Stimulated activated CD8-positive, alpha-beta memory T cell treated with anti-CD3 and anti-CD28 coated beads, Interleukin-4, amount 100 ng/mL, for 1 hour (primary cell): ENCODE measurements at places on chromosomes 7 and 10.

DNA sequence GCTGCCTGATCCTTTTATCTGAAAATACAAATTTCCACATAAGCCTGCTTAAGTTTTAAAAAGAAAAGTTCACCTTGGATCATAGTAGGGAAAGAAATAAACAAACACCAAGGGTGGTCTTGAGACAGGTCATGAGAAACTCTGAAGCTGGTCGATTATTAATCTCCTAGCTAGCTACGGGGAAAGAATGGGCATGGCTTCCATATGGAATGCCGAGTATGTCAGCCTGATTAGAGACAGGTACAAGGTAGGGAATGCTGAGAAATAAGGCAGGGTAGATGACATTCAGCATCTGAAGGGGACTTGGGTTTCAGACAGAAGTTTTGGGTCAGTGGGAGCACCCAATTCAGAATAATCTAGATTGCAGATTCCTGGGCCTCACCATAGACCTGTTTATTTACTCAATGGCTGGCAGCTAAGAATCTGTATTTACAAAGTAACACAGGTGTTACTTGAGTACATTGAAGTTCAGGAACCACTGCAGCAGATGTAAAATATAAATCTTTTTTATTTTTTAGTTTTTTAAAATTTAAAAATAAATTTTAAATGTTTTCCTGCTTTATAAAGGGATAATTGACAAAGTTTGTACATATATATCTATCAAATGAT is 49.0 kb downstream of the SCIN start:
- no peak for DNase-seq

DNA sequence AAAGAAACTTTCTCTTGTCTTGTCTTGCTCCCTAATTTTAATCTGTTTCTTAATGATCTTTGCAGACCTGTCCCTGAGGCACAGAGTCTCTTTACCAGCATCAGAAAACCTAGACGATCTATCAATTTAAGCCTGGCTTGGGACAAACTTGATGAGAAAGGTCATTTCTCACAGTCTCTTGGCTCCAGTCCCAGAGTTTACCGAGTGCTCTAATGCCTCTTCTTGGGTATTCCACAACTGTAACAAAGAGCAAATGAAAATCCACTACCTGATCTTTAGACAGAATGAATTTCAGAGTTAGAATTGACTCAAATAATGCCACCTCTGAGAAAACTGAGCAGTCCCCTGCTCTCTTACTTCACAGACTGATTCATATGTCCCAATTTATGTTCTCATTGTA is 106.4 kb upstream of the DNAJB12 start:
- no peak for DNase-seq

DNA sequence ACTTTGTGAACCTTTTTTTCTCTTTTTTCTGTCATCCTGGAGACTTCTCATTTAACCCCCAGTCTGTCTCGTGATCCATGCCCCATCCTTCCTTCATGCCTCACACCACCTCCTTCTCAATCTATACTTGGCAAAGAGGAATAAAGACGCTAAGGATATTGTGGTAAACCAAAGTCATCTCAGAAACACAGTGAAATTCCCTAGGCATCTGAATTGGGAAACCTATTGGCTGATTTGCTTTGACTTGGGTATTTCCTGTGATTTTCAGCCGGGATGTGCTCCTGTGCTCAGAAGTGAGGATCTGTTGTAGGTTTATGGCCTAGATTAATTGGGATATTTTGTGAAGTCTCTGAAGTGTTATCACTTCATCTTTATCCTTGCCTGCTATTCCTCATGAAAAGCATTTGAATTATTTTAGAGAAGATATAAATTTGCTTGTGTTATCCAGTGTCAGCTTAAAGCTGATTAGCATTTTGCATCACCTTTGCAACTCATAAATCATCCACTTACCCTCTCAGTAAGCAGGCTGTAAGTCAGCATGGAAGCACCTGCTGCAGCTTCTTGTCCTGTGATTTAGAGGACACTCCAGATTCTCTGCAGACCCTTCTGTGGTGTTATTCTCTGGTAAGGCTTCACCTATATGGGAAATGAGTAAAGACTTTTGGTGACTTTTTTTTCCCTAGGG is 138.0 kb downstream of the AUTS2 start:
- no peak for DNase-seq

GRCh38 chr10:119651514-119652360 is 557 bp downstream of the BAG3 start:
- no peak for DNase-seq

GRCh38 chr10:132533571-132534260 is 3.9 kb upstream of the INPP5A start:
- DNase-seq, result no peak

DNA sequence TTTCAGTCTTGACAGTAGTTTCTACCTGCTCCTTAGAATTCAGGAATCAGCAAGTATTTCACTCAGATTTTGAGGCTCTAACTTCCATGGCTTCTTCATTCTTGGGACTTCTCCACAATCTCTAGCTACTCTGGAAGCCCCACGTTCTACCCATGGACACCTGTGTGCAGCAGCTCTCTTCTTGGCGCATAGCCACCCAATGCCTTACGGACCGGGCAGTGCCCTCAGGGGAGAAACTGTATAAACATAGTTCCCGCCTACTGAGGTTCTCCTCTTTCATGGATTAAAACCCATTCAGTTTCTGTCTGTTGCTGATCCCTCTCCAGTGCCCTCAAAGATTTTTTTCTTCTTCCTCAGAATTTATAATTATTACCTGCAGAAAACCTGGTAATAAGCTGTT is 177.1 kb downstream of the SORCS1 start:
- DNase-seq, result no peak

DNA sequence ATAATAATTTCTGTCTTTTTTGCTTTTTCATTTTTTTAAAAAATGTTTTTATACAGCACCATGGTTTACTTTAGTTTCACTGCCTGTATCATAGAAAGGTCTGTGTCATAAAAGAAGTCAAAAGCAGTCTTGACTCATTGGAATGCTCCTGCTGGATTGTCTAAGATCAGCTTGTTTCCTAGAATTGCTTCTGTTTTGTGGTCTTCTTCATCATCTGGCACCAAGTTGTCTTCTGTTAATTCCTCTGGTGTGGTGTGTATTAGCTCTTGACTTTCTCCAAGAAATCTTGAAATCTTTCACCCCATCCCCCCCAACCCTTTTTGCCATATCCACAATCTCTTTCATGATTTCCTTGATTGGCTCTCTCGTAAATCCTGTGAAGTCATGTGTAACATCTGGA is 250.3 kb upstream of the CXCL12 start:
- no peak for DNase-seq

- DNase-seq, result no peak
Measured at GRCh38 chr7:27329909-27330308, 87.3 kb downstream of the EVX1 start.
